T-helper 2 cell treated with Interferon-gamma antibody and Interleukin-4, amounts not matched to agents 5 μg/mL and 100 μg/mL, for 36 hours (primary cell): ENCODE measurements at places on chromosomes 1 and 21.

GRCh38 chr1:231211005-231211857 lies 29.8 kb upstream of the GNPAT start:
- peak overlapping the region; percentile 86 for H3K4me3 ChIP-seq
- no peaks in the 10 kb centered on the region for H3K27me3 ChIP-seq
- peaks cover 7% of the 10 kb centered on the region for H3K4me1 ChIP-seq
- H3K36me3 ChIP-seq = no peaks in the 10 kb centered on the region

DNA sequence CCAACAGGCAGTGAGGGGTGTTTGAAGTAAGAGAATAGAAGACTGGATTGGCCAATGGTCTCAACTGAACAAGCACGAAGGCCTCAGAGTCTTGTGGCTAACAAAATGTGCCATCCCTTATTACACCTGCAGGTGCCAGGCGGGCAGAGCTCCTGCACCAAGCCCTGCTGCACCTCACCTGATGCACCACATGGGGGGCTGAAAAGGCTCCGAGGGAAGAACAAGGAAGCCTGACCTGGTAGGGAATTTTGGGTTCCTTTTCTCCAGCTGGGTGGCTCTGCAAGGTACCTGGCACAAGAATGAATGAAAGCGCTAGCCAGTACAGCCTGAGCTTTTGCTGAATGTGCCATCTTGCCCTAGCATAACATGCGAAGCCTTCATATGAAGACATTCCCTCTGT lies 9.7 kb downstream of the HSD3B1 start:
- no peaks in the 10 kb centered on the region for H3K4me1 ChIP-seq
- no peak for DNase-seq
- no peak overlapping the region for H3K4me3 ChIP-seq
- H3K27ac ChIP-seq = no peak overlapping the region
- H3K36me3 ChIP-seq = no peaks in the 10 kb centered on the region

- peaks cover 63% of the 10 kb centered on the region for H3K4me1 ChIP-seq
- H3K27ac ChIP-seq = peak overlapping the region; percentile 34
- H3K36me3 ChIP-seq = peaks cover 15% of the 10 kb centered on the region
- H3K4me3 ChIP-seq = no peak overlapping the region
Observed at GRCh38 chr1:165849353-165850133, 22.1 kb downstream of the UCK2 start.

GRCh38 chr1:91450260-91450659 lies 45.6 kb upstream of the HFM1 start:
- DNase-seq = no peak
- no peak overlapping the region for H3K27ac ChIP-seq
- no peaks in the 10 kb centered on the region for H3K4me1 ChIP-seq
- H3K4me3 ChIP-seq = no peak overlapping the region
- no peaks in the 10 kb centered on the region for H3K36me3 ChIP-seq
- H3K27me3 ChIP-seq = peaks cover 5% of the 10 kb centered on the region

DNA sequence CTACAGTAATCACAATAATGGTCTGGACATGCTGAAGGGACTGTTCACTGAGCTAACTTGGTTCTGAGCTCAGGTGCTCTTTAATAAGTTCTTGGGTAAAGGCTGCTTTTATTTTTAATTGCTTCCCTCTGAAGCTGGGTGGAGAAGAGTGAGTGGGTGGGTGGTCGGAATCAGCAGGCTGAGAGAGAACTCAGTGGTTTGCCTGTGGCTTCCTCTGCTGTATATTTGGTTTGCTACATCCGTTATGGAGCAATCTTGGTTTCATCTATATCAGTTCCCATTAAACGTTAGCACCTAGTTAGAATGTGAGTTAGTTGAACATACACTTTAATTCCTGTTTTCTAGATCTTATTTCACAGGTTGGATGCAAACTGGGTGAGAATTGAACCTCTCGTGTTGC lies 23.3 kb downstream of the CNIH4 start:
- H3K4me3 ChIP-seq = peak overlapping the region; percentile 67
- peak; percentile 72 for DNase-seq
- H3K27me3 ChIP-seq = no peaks in the 10 kb centered on the region
- H3K36me3 ChIP-seq = peaks cover 64% of the 10 kb centered on the region
- peak overlapping the region; percentile 76 for H3K27ac ChIP-seq

DNA sequence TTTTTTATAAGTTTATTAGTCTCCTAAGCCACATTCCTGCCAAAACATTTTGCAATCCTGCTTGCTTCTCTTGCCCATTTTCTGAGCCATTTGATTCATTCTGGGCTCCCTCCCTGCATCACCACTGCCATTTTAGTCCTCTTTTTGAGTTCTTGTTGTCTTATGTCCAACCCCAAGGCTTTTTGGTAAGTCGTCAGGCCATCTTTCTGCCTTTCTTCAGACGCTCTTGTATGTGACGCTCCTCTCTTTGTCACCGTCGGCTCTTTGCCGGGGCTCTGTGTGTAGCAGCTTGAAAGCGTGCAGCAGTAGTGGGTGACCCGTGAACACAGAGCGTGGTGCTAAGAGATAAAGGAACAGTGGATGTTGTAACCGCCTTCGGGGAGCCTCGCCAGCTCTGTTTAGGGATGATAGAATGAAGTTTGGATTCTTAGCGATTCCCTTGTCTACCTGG lies 14.6 kb downstream of the HUNK start:
- H3K4me1 ChIP-seq = no peaks in the 10 kb centered on the region
- no peak for DNase-seq
- no peak overlapping the region for H3K27ac ChIP-seq
- no peaks in the 10 kb centered on the region for H3K27me3 ChIP-seq

DNA sequence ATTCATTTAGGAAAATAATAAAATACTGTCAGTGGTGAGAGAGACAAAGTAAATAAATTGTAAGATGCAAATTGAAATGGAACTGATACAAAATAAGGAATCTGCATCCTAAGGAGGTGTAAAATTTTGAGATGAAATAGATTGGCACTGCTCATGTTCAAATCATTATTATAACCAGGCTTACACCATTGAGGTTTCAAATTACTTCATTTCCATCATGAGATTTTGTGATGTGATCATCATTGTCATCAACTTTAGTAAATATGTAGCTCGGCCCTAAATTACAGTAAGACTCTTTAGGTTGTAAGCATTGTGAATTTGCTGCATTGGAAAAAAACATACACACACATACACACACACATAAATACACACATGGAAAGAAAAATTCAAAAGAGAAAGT lies 123.4 kb downstream of the SDCCAG8 start:
- H3K4me1 ChIP-seq = no peaks in the 10 kb centered on the region
- no peak overlapping the region for H3K27ac ChIP-seq
- no peak overlapping the region for H3K4me3 ChIP-seq
- no peaks in the 10 kb centered on the region for H3K27me3 ChIP-seq
- DNase-seq = no peak
- peaks cover 12% of the 10 kb centered on the region for H3K36me3 ChIP-seq

DNA sequence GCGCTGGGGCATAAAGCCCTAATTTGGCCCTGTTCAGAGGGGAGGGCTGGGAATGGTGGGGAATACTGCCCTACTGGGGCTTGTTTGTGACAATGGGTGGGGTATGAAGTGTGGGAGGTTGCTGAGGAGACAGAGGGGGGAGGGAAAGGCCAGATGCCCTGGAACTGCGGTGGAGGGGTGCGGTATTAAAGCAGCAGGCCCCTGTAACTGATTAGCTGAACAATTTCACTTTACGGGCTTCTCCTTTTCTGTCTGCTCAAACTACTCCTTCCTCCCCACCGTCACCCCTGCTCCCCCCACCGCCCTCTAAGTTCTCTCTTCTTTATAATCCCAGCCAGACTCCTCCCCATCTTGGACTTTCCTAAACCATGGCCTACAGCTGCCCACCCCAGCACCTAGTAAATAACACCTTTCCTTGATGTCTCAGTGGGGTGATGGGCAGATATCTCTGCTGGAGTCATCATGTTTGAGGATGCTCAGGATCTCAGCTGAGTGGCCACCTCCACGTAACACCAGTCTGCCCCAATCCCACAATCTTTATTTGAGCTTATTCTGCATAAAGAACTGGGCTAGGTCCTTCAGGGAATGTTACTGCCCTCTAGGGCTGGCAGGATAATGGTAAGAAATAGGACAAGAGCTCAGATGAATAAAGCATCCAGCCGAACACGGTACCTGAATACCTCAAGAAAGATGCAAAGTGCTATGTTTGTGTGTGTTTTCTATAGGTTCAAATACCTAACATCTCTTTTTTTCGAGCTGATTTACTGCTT lies 33.5 kb downstream of the XCL1 start:
- H3K27me3 ChIP-seq = peaks cover 18% of the 10 kb centered on the region
- H3K4me3 ChIP-seq = no peak overlapping the region
- DNase-seq = no peak
- peaks cover 2% of the 10 kb centered on the region for H3K4me1 ChIP-seq

- H3K4me3 ChIP-seq = no peak overlapping the region
- peaks cover 13% of the 10 kb centered on the region for H3K4me1 ChIP-seq
- H3K36me3 ChIP-seq = no peaks in the 10 kb centered on the region
Observed at GRCh38 chr1:33443705-33444180, 12.8 kb upstream of the PHC2 start.

GRCh38 chr1:20399196-20399595 lies 86.8 kb downstream of the CAMK2N1 start:
- no peak overlapping the region for H3K4me3 ChIP-seq
- peaks cover 22% of the 10 kb centered on the region for H3K27me3 ChIP-seq
- no peaks in the 10 kb centered on the region for H3K36me3 ChIP-seq
- DNase-seq = no peak
- no peaks in the 10 kb centered on the region for H3K4me1 ChIP-seq
- no peak overlapping the region for H3K27ac ChIP-seq

- H3K27ac ChIP-seq = no peak overlapping the region
- H3K4me1 ChIP-seq = no peaks in the 10 kb centered on the region
- H3K36me3 ChIP-seq = no peaks in the 10 kb centered on the region
Observed at GRCh38 chr1:20466273-20466672, 19.7 kb downstream of the CAMK2N1 start.

GRCh38 chr21:43997766-43998742 lies 14.1 kb upstream of the TRAPPC10 start:
- H3K27ac ChIP-seq = no peak overlapping the region
- H3K4me1 ChIP-seq = no peaks in the 10 kb centered on the region
- H3K4me3 ChIP-seq = no peak overlapping the region

DNA sequence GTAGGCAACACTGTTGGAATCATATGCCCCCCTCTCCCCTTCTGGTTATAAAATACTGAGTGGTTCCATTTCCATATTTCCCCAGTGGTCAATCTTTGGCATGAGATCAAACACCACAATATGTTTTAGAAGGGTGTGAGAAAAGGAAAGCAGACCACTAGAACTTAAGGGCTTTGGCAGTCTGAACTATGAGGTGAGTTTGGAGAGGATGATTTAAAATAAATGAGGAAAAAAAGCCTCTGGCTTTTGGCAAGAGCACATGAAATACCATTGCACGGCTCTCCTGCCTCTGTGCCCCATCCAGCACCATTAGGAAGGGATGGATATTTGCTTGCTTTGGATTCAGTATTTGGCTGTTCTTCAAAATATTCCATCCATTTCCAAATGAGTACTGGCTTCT lies 339.5 kb upstream of the C1orf87 start:
- DNase-seq = no peak
- no peaks in the 10 kb centered on the region for H3K27me3 ChIP-seq
- no peaks in the 10 kb centered on the region for H3K4me1 ChIP-seq

- DNase-seq = no peak
- H3K27ac ChIP-seq = no peak overlapping the region
- peaks cover 9% of the 10 kb centered on the region for H3K36me3 ChIP-seq
- H3K4me1 ChIP-seq = peaks cover 12% of the 10 kb centered on the region
- no peaks in the 10 kb centered on the region for H3K27me3 ChIP-seq
Observed at GRCh38 chr1:214579183-214579582, 23.8 kb upstream of the CENPF start.

DNA sequence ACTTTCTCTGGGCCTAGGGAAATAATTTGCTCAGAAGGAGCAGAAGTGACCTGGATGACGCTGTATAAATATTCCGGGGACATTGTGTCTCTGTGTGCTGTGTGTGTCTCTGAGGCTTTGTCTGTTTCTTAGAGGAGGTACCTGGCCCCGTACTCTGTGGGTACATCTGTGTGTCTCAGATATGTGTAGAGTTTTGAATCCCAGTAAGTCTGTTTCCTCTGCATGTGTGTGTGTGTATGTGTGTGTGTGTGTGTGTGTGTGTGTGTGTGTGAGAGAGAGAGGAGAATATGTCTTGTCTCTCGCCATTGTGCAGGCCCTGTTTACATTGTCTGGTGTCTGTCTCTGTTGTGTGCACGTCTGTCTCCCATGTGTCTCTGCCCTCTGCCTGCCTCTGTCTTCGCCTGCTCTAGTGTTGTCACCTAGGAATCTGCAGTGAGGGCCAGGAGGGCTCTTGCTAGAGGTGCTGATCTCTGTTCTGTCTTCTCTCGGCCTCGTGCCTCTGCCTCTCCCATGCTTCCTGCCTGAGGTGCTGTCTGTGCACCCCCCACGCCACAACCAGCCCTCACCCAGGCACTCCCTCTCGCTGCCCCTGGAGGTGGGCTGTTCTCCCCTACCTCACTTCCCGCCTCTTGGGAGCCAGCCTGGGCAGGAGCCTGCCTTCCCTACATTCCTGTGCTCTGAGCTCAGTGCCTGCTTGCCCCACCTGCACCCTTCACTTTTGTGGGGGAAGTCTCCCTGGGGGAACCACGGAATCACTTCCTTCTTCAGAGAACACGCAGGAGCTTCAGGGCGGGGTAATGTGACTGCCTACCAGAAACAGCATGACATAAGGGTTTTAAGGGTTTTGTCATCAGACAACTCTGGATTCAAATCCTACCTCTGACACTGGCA lies 5.9 kb downstream of the MAP7D1 start:
- no peaks in the 10 kb centered on the region for H3K27me3 ChIP-seq
- H3K4me3 ChIP-seq = peak overlapping the region; percentile 83
- peak overlapping the region; percentile 93 for H3K27ac ChIP-seq
- peaks cover 62% of the 10 kb centered on the region for H3K36me3 ChIP-seq

- H3K27ac ChIP-seq = no peak overlapping the region
- H3K4me1 ChIP-seq = no peaks in the 10 kb centered on the region
- H3K36me3 ChIP-seq = no peaks in the 10 kb centered on the region
- no peak for DNase-seq
- no peak overlapping the region for H3K4me3 ChIP-seq
- no peaks in the 10 kb centered on the region for H3K27me3 ChIP-seq
Observed at GRCh38 chr1:118104951-118105350, 80.1 kb downstream of the SPAG17 start.

GRCh38 chr1:229487181-229487580 lies 21.0 kb downstream of the NUP133 start:
- DNase-seq = no peak
- H3K36me3 ChIP-seq = peaks cover 45% of the 10 kb centered on the region
- H3K27me3 ChIP-seq = no peaks in the 10 kb centered on the region
- no peak overlapping the region for H3K4me3 ChIP-seq

DNA sequence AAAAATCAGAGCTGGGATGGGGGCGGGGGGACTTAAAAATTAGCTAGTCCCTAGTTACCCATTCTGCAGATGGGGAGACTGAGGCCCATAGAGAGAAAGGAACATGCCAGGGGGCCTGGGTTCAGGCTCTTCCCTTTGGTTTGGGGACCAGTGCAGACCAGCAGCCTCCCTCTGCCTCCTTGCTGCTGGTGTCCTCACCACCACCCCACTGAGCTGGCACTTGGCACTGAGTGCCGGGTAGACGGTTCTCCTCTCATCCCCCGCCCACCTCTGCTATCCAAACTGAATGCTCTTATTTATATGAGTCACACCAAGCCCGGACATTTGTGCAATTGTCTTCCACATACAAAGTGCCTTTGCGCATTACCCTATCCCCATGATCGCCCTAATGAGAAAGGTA lies 39.2 kb downstream of the CAMK2N1 start:
- H3K4me1 ChIP-seq = no peaks in the 10 kb centered on the region
- no peak overlapping the region for H3K4me3 ChIP-seq
- peaks cover 6% of the 10 kb centered on the region for H3K27me3 ChIP-seq
- no peaks in the 10 kb centered on the region for H3K36me3 ChIP-seq
